D721Med (cell line): ENCODE measurements at places on chromosomes 3 and 15.

DNA sequence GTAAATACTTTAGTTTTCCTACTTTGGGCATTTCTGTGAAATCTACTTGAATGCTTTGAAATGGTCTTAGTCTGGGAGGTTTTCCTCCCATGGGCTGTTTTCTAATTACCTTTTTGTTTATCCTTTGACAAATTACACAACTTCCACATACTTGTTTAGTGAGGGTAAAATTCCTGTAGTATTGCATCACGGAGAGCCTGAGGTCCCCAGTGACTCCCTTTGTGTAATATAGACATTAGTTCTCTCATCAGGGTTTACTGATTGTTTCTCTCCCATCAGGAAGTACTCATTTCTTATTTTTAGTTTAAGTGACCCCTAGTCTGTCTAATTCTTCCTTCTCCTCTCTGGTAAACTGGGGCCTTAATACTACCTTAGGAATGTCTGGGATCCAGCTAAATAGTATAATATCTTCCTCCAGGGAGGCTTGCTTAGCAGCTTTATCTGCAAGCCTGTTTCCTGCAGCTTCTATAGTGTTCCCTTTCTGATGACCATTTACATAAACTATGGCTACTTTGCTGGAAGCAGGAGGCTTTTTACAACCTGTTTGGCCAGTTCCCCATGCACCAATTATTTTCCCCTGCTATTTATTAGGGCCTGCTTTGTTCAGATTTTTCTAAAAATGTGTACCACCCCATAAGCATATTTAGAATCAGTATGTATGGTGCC, 87.2 kb upstream of the XCR1 start:
- DNase-seq, result no peak

- no peak for DNase-seq
These were observed 61.5 kb downstream of the USF3 start for GRCh38 chr3:113634782-113635474.

DNA sequence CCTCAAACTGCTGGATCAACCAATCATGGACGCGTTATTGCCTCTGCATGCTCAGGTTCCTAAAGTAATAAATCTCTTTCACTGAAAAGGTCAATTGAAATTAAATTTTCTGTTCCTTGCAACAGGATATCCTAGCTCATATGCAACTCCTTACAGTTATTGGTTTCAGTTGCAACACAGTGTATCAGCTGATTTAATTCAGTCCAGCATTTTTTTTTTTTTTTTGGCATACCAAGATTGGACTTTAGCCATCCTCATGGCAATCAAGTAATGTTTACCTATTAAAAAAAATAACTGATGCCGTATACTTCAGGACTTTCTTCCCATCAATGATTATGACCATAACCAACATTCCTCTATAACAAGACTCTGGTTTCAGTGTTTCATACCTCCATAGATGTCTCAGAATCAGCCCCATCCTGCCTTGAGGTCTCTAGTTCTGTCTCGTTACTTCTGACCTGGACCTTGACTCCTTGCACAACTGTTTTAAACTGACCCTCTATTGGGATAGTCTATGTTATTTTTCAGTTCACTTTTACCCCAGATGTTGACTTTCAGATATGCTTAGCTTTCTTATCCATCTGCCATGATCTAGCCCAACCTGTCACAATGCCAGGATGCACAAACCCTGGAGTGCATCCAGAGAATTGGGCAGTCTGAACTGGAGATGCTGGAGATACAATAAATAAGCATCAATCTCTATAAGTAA, 265.0 kb upstream of the GADL1 start:
- DNase-seq, result no peak

DNA sequence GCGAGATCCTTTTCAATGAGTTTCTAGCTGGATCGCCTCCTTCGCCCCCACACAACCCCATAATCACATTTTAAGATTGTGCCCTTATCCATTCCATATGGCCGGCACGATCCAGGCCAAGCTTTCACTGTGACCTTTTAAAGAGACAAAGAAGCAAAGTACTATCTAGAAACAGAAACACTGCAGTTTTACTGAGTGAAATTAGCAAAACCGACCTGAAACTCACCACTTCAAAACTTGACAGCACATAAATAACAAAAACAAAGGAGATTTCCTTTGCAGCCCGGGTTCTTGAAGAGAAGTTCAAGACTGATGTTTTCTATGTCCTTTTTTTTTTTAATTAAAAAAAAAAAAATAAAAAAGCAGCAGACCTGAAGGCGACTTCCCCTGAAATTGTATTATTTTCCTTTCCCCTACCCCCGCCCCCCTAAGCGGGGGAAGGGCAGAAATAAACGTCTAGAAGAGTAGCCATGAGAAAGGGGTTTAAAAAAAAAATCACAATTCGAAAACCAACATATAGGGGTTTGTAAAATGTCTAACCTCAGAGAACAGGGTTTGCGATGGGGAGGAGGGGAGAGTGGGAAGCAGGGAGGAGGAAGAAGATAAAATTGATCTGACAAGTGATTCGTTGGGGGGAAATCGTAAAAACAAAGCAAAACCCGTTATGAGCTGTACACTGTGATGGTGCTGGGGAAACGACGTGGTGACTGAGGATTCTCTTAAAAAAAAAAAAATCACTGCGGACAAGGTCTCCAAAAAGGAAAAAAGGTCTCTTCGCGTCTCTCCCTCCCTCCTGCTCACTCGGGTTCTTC, 1.5 kb downstream of the SATB1 start:
- DNase-seq, result no peak

DNA sequence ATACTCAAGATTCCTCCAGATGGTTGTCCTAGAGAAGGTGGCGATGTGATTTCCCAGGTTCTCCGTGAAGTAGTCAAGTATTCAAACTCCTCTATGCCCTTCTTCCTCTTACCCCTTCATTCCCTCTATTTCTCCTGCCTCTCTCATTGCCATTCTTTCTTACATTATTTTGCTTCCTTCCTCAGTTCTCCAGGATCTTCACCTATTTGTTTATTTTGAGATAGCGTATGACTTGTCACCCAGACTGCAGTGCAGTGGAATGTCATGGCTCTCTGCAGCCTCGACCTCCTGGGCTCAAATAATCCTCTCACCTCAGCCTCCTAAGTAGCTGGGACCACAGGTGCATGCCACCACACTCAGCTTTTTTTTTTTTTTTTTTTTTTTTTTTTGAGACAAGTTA, 1.8 kb upstream of the ITPKA start:
- no peak for DNase-seq

- no peak for DNase-seq
These were observed 12.0 kb downstream of the EFCAB12 start for GRCh38 chr3:129416415-129416814.

DNA sequence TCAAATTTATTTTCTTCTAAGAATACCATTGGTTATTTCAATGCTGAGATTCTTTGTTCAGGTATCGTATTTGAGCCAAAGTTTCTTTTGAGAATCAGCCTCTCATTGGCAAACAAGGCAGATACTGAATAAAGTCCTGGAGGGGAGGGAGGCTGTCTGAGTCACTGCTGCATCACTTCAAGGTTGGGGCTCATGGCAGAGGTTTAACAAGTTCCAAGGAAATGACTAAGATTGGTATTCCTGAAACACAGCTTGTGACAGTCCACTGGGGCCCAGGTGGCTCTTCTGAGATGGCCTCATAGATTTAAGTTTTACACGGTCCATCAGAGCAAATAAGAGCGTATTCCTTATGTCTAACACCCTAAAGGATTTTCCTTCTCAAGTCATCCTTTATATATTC, 213.8 kb upstream of the STAC start:
- DNase-seq, result no peak

- no peak for DNase-seq
These were observed 98.2 kb downstream of the TLE3 start for GRCh38 chr15:69999392-70000085.

- DNase-seq, result no peak
These were observed 88.6 kb downstream of the LPP start for GRCh38 chr3:188242436-188243123.

GRCh38 chr3:124263168-124263567, 271.2 kb upstream of the ROPN1 start:
- no peak for DNase-seq

GRCh38 chr3:72109327-72110259, 324.6 kb upstream of the PROK2 start:
- no peak for DNase-seq

- DNase-seq, result no peak
These were observed 334.0 kb upstream of the MCTP2 start for GRCh38 chr15:93897377-93897776.

GRCh38 chr15:40323953-40324937, 753 bp downstream of the INAFM2 start:
- no peak for DNase-seq

DNA sequence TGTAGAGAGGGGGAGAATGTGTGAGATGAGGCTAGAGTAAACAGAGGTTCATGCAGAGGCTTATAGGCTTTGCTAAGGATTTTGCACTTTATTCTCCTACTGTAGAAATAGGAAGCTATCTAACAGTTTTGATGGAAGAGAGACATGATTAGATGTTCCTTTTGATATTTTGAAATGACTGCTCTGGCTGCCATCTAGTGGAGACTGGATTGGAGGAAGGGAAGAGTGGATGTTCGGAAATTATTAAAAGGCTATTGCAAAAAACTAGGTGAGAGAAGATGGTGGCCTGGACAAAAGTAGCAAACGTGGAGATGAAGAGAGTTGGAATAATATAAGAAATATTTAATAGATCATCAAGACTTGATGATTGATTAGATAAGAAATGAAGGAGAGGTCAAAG, 42.2 kb downstream of the SYN2 start:
- DNase-seq, result no peak

DNA sequence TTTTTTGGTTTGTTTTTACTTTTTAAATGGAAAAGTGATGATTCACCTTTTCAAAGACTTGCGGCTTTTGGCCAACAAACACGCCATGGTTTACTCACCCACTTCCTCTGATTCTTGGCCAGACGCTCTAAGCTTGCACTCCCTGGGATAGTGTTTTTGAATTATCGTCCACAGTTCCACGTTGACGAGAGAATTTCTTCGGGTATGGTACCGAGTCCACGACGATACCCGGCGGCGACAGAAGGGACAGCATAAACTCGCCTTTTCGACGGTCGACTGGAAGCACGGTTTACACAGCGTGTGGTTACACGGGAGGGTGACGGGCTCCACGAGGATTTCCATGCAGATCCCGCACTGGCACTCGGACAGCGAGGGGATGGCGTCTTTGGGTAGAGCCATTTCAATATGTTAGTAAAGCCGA, 783 bp downstream of the RNF168 start:
- no peak for DNase-seq

DNA sequence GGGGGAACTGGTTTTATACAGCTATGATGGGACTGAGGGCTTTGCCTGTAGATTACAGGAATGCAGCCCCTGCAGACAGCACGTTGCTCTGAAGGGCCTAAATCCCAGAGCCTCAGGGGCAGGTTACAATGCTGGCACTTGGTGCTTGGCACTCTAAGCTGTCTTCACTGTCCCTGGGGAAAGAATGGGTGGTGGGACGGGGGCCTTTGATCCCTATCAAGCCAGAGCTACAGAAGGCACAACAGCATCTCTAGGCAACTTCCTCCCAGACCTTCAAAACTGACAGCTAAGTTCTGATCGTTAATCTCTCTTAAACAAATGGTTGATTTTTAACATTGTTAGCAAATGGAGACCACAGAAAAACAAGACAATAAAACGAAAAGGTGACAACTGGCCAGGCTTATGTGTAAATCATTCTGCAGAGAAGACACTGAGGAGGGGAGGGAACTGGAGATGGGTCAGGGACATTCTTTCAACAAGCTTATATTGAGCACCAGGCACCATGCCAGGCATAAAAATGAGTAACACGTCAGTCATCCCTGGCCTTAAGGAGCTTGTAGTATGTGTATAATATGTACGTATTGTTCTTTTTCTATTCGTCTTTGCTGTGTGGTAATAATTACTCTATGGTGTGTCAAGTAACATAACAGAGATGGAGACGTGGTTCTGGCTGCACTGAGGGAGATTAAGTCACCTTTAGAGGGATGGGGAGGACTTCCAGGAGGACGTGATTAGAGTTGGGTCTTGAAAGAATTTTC, 49.1 kb downstream of the CA12 start:
- DNase-seq, result no peak

DNA sequence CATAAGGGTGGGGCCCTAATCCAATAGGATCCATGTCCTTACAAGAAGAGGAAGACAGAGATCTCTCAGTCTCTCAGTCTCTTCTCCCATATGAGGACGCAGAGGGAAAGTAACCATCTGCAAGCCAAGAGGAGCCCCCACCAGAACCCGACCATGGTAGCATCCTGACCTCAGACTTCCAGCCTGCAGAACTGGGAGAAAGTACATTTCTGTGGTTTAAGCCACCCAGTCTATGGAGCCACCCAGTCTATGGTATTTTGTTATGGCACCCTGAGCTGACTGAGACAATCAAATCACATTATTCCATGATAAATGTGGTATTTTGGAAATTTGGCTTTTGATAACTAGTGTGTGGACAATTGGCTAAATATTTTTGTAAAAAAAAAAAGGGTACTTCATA, 101.5 kb upstream of the TMC3 start:
- no peak for DNase-seq

GRCh38 chr3:108728934-108729333, 28.3 kb downstream of the RETNLB start:
- no peak for DNase-seq

- DNase-seq, result no peak
These were observed 13.3 kb upstream of the LRRK1 start for GRCh38 chr15:100905850-100906249.
